ENCODE measurements at places on chromosomes 7 and 10. TPM values are rescaled to one million over a fixed set of nuclear protein-coding genes. Genes with fewer than 3 reads are reported as not detected.
A peak's percentile ranks its signal among the peaks of the same experiment; 100 is the strongest.

DNA sequence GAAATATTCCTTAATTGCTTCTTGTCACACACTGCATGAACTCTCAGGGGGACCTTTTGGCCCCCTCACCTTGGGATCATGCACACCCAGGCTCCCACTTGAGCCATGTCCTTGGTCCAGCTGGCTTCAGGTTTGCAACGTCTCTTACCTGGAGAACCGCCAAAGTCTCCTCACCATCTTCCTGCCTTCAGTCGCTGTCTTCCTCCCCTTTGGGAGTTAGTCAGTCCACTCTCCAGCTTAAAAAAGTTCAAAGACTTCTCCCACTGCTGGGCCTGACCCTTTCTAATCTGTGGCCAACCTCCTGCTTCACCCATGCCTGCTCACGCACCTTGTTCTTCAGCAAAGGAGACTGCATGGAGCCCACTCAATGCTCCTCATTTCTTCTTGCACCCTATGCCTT lies 82.6 kb upstream of the LRRC4 start:
- no peak for DNase-seq

GRCh38 chr10:1858547-1858946 lies 121.2 kb upstream of the ADARB2 start:
- DNase-seq = no peak

DNA sequence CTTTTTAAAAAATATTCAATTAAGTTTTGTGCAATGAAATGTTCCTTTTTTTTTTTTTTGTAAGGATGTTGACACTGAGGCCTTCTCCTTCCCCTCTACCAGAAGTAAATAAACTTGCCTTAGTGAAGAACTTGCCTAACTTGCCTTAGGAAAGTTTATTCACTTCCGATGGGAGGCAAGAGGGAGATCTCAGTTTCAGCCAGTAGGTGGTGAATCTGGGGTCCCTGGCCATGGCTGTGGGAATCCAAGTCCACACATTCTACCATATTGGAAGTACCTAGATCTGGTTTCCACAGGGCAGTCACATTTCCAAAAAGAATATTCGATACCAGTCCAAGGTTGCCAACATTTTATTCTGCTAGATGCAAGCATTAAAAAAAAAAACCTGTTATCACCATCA lies 270.9 kb downstream of the CCSER2 start:
- no peak for DNase-seq

DNA sequence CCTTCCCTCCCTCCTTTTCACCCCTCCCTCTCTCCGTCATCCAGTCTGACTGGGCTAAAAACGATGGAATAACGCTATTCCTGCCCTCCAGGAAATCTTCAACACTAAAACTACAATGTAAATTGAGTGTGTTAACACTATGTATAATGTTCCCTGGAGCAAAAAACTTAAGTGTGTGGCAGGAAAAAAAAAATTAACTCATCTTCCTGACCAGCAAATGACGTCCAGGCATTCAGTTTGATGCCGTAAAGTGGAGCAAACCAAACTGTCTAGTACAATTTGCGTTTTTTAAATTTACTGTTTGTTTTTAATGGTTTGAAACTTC lies 545 bp upstream of the MTPN start:
- no peak for DNase-seq

DNA sequence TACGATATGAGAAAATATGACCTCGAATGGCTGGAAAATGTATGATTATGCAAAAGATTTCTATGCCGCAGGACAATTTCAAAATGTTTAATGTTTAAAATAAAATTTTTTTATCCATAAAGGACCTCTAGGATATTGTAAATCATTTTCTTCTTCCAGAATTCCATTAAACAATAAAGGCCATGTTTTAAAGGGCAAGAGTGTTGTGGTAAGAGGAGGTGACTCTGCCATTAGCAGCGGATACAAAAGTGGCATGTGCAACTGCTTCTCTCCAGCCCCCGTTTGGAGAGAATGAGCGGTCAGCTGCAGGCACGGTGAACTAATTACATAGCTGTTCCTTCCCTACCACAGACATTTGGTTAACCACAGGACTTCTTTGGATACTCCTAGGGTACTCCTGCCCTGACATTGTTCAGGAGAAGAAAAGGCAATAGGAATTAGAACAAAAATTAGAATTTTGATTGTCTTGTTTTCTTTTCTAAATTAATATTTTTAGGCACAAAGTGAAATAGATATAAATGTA lies 63.8 kb downstream of the HBP1 start:
- no peak for DNase-seq

Gene ADAMTS14
- total RNA-seq = not detected

- DNase-seq = no peak
These were observed 20.4 kb downstream of the AQP1 start for GRCh38 chr7:30931929-30932540.

DNA sequence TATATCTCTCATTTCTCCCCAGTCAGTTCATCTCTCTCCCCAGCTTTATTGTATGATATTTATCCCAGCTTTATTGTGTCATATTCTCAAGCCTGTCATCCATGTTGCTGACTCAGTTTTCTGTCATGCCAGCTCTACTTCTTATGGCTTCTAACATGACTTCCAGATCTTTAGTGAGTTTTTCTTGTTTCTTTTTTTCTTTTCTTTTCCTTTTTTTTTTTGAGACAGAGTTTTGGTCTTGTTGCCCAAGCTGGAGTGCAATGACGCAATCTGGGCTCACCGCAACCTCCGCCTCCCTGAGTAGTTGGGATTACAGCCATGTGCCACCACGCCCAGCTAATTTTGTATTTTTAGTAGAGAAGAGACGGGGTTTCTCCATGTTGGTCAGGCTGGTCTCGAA lies 28.7 kb upstream of the CALU start:
- no peak for DNase-seq

DNA sequence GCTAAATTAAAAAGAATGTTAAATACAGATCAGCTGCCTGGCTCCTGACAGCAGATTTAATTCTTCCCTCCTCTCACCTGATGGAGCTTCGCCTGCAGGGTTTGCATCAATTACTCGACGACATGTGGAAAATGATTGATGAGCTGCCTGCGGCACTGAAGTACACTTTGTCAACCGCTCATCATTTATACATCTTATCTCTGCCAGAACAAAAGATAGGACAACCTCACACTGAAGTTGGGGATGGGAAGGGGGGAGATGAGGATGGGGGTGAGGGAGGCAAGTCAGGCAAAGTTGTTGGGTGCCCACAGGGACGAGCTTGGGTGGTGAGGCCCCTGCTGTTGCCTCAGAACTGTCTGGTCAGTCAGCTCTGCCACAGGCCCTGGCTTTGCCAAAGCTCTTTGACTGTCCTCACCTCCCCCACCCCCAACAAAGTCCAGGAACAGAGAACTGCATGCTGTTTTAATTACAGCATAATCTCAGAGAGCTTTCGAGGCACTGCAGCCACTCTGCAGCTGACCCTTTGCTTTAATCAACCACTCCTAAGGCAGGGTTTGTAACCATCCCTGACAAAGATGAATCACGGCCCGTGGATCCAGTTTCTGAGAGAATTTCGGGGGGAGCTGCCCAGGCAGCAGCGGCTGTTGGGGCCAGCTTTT lies 702.3 kb downstream of the LRMDA start:
- no peak for DNase-seq

GRCh38 chr10:341081-341740 lies 206.0 kb downstream of the ZMYND11 start:
- no peak for DNase-seq

Gene EFCAB10
- not detected for total RNA-seq

Gene SPDYE2B
- total RNA-seq = not detected

- DNase-seq = no peak
These were observed 97.7 kb upstream of the MTPN start for GRCh38 chr7:136074843-136075242.

Gene UTF1
- not detected for total RNA-seq

- no peak for DNase-seq
These were observed at the start of gene GPR26 for GRCh38 chr10:123666318-123667236. Gene GPR26, plus strand, starts transcription at chr10:123666355. Its CDS starts 53 bp downstream, at chr10:123666408.

GRCh38 chr10:89156161-89156835 lies 50.8 kb downstream of the CH25H start:
- no peak for DNase-seq

- DNase-seq = no peak
These were observed 200.1 kb downstream of the PTPRN2 start for GRCh38 chr7:158387546-158387891.

GRCh38 chr7:130494431-130494858 lies 2.6 kb downstream of the MEST start:
- DNase-seq = no peak

GRCh38 chr10:70809726-70810125 lies 6.0 kb upstream of the SGPL1 start:
- no peak for DNase-seq

- peak; percentile 97 for DNase-seq
These were observed 46.7 kb downstream of the MICALL2 start for GRCh38 chr7:1412322-1413261.

Gene STYXL1
- total RNA-seq = 50.5 TPM

GRCh38 chr7:2572101-2572842 lies 13.5 kb downstream of the IQCE start:
- DNase-seq = peak; percentile 51

GRCh38 chr10:97974526-97975525 lies 55.6 kb downstream of the CRTAC1 start:
- no peak for DNase-seq

Gene GJD4
- total RNA-seq = not detected

Gene LUC7L2
- 126 TPM for total RNA-seq

GRCh38 chr10:131982796-131983195 lies 1.1 kb upstream of the BNIP3 start:
- DNase-seq = no peak

DNA sequence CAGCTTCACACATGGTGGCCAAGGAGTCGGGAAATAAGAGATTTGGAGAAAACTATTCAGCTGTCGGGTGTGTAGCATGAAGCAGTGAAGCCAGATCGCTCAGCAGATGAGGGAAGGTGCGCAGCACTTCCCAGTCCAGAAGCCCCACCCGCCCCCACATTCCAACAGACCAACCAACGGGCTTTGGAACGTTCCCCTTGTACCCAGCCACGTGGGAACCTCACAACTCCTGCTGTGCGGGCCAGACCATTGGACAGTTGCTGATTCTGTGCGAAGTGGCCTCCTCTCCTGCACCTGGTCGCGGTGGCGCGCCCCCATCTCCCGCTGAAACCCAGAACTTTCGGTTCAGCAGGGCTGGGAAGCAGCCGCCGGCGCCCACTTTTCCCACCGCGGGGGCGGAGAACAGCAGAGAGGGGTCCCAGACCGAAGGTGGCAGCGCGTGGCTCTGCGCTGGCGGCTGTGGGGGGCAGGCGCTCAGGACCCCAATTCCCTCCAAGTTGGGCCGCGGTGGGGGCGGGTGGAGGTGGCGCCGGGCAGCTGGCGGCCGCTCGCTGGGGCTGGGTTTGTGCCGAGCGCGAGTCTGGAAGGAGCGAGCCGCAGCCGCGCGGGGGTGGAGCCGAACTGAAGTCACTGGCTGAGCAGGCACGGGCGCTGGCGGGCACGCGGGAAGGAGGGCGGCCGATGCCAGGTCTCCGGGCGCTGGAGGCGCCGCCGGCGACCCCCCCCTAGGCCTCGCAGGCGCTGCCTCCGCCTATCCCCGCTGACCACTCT lies 1301.5 kb upstream of the SORCS1 start:
- peak; percentile 7 for DNase-seq

DNA sequence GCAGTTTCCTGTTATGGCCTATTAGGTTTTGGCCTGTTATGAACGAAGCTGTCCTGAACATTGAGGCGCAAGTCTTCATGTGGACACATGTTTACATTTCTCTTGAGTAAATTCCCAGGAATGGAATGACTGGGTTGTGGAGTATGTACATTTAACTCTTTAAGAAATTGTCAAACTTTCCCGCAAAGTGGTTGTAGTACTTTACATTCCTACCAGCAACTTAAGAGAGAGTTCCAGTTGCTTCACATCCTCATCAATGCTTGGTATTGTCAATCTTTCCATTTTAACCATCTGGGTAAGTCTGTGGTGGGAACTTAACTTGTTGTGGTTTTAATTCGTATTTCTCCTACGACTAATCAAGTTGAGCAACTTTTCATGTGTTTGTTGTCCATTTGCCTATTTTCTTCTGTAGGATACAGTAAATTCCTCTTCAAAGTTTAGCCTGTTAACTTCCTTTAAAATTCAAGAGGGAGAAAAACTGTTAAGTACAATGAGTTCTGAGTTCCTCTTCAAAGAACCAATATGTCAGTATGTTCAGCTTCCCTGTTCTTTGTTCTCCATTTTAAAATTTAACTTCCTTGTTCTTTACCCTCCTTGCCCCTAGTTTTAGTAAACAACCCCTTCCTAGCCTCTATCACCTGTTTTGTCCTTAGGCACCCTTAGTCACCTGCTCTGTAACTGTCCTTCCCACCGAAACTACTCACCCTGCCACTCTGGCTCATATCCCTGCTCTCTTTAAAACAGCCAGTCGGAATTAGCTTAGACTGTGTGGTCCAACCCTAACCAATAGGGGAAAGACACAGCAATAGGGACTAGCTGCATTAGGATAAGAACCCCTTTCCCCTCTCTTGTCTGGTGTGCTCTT lies 74.0 kb downstream of the FAM241B start:
- DNase-seq = no peak

DNA sequence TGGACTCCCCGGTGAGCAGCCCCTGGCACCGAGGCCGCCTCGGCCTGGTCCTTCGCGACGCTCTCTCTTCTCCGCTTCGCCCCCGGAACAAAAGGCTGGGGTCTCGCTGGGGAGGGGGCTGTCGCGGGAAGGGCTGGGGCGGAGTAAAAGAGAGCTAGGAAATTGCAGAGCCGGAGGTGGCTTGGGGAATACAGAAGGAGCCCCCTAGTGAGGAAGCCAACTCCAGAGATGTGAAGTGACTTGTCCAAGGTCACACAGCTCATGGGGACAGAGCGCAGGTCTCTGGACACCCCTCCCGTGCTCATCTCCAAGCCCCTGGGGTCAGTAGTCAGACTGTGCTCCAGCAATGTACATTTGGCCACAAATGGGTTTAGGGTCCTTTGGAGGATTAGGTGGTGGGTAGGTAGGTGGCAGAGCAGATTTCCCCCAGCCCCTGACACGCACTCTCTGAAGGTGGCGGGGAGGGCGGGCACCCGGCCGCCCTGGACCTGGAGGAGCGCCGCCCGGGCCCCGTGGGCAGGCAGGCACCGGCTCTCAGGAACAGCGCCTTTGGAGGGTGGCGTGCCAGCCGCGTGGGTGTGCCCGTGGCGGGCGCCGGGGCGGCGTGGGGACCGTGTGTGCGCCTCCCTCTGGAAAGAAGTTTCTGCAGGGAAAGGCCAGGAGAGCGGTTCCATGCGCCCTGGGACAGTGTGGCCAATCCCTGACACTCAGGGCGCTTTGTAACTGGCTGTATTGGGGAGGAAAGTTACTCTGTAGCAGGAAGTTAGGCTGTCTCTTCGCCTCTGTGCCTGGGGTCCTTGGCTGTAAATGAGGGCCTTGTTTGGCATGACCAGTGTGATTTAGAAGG lies 910 bp downstream of the WIPF3 start:
- no peak for DNase-seq

Gene DOCK1
- total RNA-seq = 0.81 TPM

DNA sequence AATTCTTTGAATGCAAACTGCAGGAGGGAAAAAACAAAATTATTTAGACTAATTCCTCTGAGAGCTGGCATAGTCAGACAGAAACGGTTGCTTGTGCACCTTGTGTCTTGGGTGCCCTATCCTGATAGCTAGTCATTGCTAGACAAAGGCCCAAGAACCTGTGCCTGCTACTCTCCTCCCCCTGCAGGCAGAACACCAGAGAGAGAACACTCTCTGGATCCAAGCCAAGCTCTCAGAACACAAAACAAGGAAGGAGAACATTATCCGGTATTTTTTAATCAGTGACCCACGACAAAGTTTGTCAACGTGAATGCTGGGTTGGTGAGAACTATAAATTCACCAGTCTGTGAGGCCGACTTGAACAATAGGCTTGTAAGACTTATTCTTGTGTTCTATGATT lies 18.8 kb upstream of the PPP1R9A start:
- no peak for DNase-seq

Gene AOAH
- 9.2 TPM for total RNA-seq
